Activated CD8-positive, alpha-beta T cell treated with anti-CD3 and anti-CD28 coated beads, Interleukin-2, amount 10 ng/mL, durations not matched to agents 7 days and 5 days (primary cell): ENCODE measurements at places on chromosomes 6 and 20.

DNA sequence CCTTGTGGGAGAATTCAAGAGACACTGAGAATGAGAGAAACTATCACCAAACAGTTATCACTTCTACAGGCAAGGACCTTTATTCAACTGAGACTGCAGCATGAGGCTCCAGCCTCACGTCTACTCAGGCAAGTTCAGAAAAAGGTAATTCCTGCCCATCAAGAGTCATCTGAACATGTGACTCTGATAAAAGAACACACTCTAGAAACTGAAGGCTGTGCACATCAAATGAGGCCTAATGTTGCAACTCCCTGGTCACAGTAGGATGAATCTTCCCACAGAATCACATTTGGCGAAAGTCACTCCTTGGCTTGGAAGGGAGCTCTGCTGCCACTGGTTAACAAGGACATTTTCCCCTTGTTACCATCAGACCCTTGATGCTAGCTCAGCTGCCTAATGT lies 71.2 kb upstream of the EMILIN3 start:
- no peak for DNase-seq

GRCh38 chr20:38833154-38833856 lies 27.8 kb downstream of the PPP1R16B start:
- DNase-seq, result no peak

- no peak for DNase-seq
Measured at GRCh38 chr6:20814494-20814893, 280.2 kb downstream of the CDKAL1 start.

DNA sequence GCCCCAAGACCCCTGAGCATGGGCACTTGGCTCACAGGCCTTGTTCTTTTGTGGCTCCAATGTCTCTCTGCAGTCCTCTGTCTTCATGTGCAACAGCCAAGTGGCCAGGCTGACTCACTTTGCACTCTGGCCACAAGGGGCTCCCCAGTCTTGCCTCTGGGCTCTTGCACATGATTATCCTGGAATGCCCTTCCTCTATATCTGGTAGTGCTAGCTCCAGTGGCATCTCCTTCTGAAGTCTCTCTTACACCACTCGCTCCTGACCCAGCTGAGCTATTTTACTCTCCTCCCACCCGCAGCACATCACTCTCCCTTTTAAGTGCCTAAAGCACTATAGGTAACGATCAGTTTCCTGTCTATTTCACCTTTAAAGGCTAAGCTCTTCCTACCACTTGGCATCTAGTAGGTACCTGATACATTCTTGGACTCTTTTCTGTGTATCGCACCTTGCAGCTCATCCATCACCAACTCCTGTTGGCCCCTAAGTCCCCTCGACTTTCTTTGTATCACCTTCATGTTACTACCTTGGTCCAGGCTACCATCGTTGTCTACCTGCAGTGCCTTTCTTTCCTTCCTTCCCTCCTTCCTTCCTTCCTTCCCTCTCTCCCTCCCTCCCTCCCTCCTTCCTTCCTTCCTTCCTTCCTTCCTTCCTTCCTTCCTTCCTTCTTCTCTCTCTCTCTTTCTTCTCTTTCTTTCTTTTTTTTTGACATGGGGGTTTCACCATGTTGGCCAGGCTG lies 211.9 kb upstream of the RNF24 start:
- no peak for DNase-seq

DNA sequence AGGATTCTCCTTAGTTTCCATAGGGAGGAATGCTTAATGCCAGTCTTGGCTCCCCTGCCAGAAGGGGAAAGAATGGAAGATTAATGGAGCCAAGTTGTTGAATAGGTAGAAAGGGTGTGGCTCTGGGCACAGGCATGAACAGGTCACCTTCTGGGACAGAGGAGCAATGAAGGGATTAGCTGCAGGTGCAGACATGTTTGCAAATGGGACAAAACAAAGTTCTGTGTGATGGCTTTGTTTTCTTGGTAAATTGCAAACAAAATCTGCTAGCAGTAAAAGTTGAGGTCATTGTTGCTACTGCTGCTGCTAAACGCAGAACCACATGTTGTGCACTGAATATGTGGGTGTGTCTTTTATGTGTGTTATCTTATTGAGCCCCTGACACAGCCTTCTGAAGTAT lies 93.3 kb downstream of the PERP start:
- DNase-seq, result no peak
